ENCODE measurements at places on chromosomes 2 and 18.
A peak's percentile ranks its signal among the peaks of the same experiment; 100 is the strongest.

GRCh38 chr2:14673351-14673875 lies 40.9 kb downstream of the LRATD1 start:
- no peak for DNase-seq

GRCh38 chr2:164439885-164440284 lies 181.4 kb downstream of the GRB14 start:
- no peak for DNase-seq

- DNase-seq, result no peak
Observed at GRCh38 chr2:4486971-4487370, 783.6 kb downstream of the DCDC2C start.

- peak; percentile 81 for DNase-seq
Observed at GRCh38 chr2:229921101-229921891, 513 bp downstream of the TRIP12 start.

GRCh38 chr2:123073371-123073770 lies 951.7 kb upstream of the CNTNAP5 start:
- DNase-seq, result no peak

GRCh38 chr2:48699348-48699930 lies 56.1 kb downstream of the LHCGR start:
- DNase-seq, result no peak

DNA sequence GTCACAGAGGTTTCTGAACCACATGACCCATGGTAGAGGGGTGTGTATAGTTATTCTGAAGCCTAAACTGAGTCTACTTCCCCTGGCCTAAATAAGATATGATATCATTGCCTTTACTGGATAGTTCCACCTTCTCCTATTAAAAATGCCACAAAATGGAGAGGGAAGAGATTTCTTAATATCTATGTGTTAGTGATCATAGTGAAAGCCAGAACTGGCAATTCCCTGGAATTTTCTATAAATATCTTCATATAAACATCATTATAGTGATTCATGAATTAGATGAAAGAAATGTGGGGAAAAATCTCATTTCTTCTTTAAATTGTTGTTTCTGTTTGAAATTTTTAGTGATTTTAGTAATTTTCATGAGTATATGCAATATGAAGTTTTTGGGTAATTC lies 45.8 kb downstream of the TSHZ1 start:
- no peak for DNase-seq

GRCh38 chr2:127570282-127571250 lies 35.1 kb downstream of the MYO7B start:
- no peak for DNase-seq

- DNase-seq, result no peak
Observed at GRCh38 chr2:226818930-226819329, 16.9 kb upstream of the RHBDD1 start.

GRCh38 chr2:230706053-230706521 lies 6.6 kb upstream of the CAB39 start:
- no peak for DNase-seq

- no peak for DNase-seq
Observed at GRCh38 chr2:105671156-105671555, 73.6 kb upstream of the NCK2 start.

- no peak for DNase-seq
Observed at GRCh38 chr18:75723521-75724340, 296.2 kb upstream of the SMIM21 start.

DNA sequence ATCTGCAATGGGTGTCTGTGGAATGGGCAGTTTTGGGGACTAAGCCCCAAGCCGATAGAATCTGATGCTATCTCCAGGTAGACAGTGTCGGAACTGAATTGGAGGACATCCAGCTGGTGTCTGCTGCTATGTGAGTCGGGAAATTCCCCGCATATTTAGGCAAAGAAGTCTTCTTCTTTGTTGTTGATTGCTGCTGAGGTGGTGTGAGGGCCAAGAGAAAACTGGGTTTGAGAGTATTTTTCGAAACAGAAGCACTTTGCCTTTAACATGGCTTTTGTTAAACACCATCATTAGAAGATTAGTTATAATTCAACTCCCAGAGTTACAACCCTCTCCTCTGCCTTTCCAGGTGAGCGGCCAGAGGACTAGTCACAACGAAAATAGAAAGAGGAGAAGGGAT lies 49.4 kb upstream of the ACTR3 start:
- no peak for DNase-seq

GRCh38 chr2:35857498-35857897 lies 498.1 kb upstream of the CRIM1 start:
- no peak for DNase-seq

GRCh38 chr2:98605076-98605475 lies 3.2 kb downstream of the COA5 start:
- no peak for DNase-seq

DNA sequence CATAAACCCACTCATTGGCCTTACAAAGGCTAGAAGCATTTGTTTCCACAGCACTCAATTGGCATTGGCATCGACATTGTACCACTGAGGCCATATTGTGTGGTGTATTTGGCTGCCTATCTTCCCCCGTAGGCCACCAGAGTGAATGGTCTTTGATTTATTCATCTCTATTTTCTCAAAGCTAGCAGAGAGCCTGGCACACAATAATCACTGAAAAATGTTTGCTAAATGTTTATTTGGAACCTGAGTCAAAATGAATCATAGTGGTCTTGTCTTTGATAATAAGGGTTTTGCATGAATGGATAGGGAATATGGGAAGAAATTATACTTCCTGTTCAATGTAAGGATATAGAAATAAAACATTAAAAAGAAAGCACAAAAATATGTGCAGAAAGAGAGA lies 107.3 kb upstream of the SLC8A1 start:
- DNase-seq, result no peak

- DNase-seq, result no peak
Observed at GRCh38 chr2:205776720-205777119, 94.4 kb downstream of the NRP2 start.

GRCh38 chr2:222526480-222527277 lies 102.3 kb downstream of the SGPP2 start:
- DNase-seq, result no peak

DNA sequence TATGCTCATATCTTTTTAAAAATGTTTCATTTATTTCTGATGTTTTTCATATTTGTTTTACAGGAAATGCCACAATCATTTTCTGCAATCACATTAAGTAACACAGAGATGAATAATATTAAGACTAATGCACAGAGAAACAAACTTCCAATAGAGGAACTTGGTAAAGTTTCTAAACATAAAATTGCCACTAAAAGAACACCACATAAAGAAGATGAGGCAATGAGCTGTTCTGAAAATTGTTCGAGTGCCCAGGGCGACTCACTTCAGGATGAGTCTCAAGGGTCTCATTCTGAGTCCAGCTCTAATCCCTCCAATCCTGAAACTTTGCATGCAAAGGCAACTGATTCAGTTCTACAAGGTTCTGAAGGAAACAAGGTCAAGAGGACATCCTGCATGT lies 70.4 kb downstream of the APLF start:
- DNase-seq, result no peak

- DNase-seq, result no peak
Observed at GRCh38 chr2:203569677-203570316, 34.7 kb upstream of the RAPH1 start.

DNA sequence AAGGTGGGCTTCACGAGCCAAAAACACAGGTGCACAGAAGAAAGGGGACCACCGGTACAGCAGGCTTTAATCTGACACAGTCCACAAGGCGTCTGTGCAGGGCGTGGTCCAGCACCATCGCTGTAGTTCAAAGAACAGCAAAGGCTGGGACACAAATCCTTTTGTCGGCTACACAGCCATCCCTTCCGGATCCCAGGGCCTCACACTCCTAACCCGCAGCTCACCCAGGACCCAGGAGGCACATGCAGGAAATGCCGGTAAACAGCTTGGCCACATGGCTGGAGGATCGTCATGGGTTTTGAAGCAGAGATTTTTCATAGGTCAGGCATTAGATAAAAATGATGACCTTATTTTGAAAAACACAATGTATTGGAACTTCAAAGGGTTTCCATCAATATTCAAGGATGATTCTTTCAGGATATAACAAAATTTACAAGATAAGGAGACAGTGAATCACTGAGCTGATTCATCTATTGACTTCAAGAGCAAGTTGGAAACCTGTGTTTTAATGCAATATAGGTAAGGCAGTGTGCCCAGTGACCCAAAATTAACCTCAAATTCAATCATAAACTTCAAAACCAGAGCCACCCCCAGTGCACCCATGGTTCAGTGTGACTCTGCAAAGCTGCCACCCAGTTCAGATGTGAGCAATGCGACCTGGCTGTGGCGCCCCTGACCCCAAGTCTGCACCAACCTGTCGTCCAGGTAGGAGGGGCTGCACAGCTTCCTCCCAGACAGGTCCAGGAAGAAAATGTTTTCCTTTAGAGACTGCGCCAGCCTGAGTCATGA lies 74.4 kb downstream of the TMEM18 start:
- DNase-seq, result no peak

- no peak for DNase-seq
Observed at GRCh38 chr2:20578895-20579825, 71.7 kb downstream of the HS1BP3 start.

DNA sequence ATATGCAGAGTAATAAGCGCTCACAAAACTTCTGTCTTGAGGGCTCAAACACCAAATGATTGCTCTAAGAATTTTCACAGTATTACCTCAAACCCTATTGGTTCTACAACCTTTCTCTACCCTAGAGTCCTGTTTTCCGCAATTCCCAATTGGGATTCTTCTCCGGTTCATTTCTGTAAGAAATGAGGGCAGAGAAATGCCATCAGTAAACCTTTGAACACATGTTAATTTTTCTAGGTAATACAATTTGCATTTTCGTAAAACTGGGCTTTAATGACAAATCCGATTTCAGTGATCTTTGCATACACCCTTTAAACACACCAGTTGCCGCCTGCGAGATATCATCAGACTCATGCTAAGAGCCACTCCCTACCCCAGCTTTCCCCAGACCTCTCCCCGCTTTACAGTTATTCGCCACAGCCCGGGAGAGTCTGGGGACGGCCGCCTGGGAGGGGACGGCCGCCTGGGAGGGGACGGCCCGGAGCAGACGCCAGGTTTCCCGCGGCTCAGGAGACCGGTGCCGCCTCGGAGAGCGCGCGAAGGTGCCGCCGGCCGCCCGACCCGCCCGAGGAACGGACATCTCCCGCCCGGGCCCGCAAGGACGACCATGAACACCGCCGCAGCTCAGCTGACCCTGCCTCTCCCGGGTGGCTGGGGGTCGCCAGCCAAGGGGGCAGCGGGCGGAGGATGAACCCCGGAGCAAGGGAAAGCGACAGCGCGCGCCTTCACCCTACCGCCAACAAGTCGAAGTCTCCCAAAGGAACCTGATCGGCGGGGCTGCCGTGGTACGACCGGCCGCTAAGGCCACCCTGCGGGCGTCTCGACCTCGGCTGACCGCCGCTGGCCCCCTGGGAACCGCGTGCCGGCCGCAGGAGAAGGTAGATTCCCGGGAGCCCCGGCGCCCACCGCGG lies 463 bp downstream of the SMC6 start:
- DNase-seq, result peak; percentile 45

DNA sequence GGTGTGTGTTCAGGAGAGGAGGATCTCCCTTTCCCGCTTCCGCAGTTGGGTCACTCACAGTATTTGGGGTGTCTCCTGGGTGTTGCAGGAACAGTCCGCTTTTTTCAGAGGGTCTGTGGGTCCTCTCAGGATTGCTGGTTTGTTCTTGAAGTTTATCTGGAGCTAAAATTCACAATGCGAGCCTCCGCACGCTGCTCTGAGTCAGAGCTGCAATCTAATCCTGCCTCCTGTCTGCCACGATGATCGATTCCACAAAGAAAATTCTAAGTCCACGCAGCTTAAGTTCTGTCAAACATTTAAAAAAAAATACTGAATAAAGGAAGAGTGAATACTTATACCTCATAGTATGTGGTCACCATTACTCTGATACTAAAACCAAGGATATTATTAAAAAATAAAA lies 76.5 kb downstream of the RAD51AP2 start:
- DNase-seq, result no peak

GRCh38 chr2:38720613-38721241 lies 30.4 kb downstream of the SRSF7 start:
- DNase-seq, result no peak

- no peak for DNase-seq
Observed at GRCh38 chr2:11175293-11175795, 20.1 kb downstream of the SLC66A3 start.

DNA sequence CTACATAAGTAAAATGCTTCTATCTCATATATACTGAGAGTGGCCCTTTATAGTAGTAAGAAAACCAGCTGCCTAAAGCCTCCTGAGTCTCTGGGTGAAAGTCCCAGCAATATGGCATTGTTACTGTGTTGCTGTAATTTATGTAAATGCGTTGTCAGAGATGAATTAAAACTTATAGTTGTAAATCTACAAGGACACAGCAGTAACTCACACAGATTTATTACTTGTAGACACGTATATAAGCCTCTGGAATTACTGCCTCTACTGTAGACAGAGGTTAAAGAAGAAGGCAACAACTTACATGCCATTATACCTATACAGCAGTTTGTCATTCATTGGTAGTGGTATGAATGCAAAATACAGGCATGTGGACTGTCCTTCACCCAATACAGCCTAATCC lies 169.1 kb upstream of the BOD1L2 start:
- DNase-seq, result no peak

DNA sequence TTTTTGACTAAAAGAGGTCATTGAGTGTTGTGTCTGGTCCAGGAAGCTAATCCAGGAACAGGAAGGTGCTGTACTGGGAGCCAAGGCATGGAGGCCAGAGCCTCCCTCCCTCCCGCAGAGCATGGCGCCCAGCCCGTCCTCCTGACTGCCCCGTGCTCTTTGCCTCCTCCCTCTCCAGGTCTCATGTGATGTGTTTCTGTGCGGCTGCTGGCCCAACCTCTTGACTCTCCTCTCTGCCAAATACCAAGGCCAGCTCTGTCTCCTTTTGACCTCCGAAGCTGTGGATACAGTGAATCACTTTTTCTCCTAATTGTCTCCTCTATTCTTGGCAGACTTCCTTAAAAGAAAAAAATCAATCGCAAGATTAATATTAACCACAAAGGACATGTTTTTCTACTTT lies 284.1 kb downstream of the PHLPP1 start:
- DNase-seq, result no peak

GRCh38 chr2:16739778-16740581 lies 74.3 kb upstream of the CYRIA start:
- no peak for DNase-seq

DNA sequence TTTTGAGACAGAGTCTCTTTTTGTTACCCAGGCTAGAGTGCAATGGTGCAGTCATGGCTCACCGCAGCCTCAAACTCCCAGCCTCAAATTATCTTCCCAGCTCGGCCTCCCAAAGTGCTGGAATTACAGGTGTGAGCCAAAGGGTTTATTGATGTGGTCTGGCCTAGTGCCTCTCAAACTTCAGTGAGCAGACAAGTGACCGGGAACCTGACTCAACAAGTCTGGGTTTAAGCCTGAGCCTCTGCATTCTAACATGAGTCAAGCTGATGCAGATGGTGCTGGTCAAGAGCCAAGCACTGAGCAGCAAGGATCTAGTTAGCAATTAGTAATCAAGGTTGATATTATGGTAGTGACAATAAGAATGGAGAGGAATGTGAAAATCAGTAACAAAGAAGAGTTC lies 21.3 kb downstream of the CDK15 start:
- no peak for DNase-seq

- no peak for DNase-seq
Observed at GRCh38 chr2:232299927-232300674, 78.5 kb upstream of the ALPP start.

Measured in CD4-positive, alpha-beta T cell treated with Interleukin-10 for 1 hour (primary cell).